ENCODE measurements at places on chromosomes 13 and 19. TPM values are rescaled to one million over a fixed set of nuclear protein-coding genes. Genes with fewer than 3 reads are reported as not detected.

The PSG7 gene
- total RNA-seq = 0.07 TPM

The SIRT6 gene
- total RNA-seq = 37.0 TPM

The N4BP2L1 gene
- 0.62 TPM for total RNA-seq

The C13orf42 gene
- not detected for total RNA-seq

The F7 gene
- total RNA-seq = 0.05 TPM

The PLIN4 gene
- 0.05 TPM for total RNA-seq

The DCLK1 gene
- 1.4 TPM for total RNA-seq

The TEKTIP1 gene
- total RNA-seq = not detected

The LSR gene
- 9.1 TPM for total RNA-seq

The CFAP97D2 gene
- not detected for total RNA-seq

The KLC3 gene
- total RNA-seq = 0.62 TPM

The PRKCG gene
- total RNA-seq = 7.3 TPM

Measured in A549 treated with dexamethasone at 1 μM for 4 hours (cell line).